Fibroblast of lung (primary cell): ENCODE measurements at places on chromosomes 3 and 15. TPM values are rescaled to one million over a fixed set of nuclear protein-coding genes. Genes with fewer than 3 reads are reported as not detected.

The REC114 gene
- not detected in 2 replicates for total RNA-seq

The POLQ gene
- 3.3 and 4.1 TPM in 2 replicates for total RNA-seq

The HEXA gene
- 80.3 and 98.1 TPM in 2 replicates for total RNA-seq

GRCh38 chr3:129461461-129462146, 21.6 kb downstream of the IFT122 start:
- no peak overlapping the region for H3K27ac ChIP-seq
- peak; percentile 34 for DNase-seq
- no peaks in the 10 kb centered on the region for H3K27me3 ChIP-seq
- peaks cover 1% of the 10 kb centered on the region for H3K36me3 ChIP-seq

DNA sequence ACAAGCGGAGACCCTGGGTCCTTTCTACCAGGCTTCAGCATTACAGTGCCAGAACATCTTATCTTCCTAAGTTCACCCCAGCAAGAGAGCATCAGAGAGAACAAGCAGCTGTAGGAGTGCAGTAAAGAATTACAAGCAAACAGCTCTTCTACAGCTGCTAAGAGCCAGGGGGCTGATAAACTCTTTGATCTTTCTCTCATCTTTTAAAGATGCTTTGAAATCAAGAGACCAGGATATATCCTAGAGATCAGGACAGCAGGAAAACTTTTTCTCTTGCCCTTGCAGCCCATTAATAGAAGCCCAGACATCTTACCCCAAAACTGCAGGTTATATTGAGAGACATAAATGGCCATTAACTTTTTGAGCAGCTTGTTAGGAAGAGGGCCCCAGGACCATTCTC, 198.1 kb downstream of the RSL24D1 start:
- no peaks in the 10 kb centered on the region for H3K36me3 ChIP-seq
- no peak overlapping the region for H3K4me3 ChIP-seq
- H3K4me1 ChIP-seq: no peaks in the 10 kb centered on the region
- H3K27ac ChIP-seq: no peak overlapping the region
- H3K27me3 ChIP-seq: no peaks in the 10 kb centered on the region

DNA sequence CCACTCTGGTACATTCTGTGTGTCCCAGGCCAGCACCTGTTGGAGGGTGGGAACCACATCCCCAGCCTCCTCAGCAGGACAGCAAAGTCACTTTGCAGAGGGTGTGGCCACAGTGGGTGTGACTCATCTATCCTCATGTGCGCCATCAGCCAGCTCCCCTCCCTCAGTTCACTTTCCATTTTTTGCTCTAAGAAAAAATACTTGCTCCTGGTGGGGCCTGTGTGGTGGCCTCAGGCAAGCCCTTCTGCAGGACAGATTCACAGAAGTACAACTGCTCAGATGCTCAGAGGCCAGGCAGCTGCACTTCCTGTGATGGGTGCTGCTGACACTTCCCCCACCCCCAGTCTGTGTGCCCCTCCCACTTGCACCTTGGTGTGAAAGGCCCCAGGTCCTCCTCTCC, 78.3 kb upstream of the ALDH1L1 start:
- no peaks in the 10 kb centered on the region for H3K36me3 ChIP-seq
- no peaks in the 10 kb centered on the region for H3K27me3 ChIP-seq
- no peaks in the 10 kb centered on the region for H3K4me1 ChIP-seq
- H3K27ac ChIP-seq: no peak overlapping the region

DNA sequence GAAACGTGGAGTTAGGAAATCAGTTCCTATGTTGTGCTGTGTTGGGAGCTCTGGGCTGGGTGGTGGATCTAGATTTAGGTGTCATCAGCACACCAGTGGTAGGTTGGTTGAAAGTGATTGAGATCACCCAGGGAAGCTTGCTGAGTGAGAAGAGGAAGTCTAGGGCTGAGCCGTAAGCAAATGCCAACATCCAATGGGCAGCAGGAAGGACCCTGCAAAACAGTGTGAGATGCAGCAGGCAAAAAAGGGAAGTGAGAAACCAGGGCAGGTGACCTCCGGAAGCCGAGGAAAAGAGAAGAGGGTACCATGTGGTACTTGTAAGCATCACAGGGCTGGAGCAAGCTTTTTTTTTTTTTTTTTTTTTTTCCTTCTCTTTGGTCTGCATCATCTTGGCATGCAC, 15.9 kb upstream of the COPG1 start:
- peaks cover 8% of the 10 kb centered on the region for H3K4me1 ChIP-seq
- no peak for DNase-seq
- H3K36me3 ChIP-seq: no peaks in the 10 kb centered on the region
- H3K27ac ChIP-seq: no peak overlapping the region
- no peak overlapping the region for H3K4me3 ChIP-seq

- no peak overlapping the region for H3K4me3 ChIP-seq
- no peak for DNase-seq
- no peak overlapping the region for H3K27ac ChIP-seq
Observed at GRCh38 chr3:9047452-9048346, 84.4 kb upstream of the RAD18 start.

DNA sequence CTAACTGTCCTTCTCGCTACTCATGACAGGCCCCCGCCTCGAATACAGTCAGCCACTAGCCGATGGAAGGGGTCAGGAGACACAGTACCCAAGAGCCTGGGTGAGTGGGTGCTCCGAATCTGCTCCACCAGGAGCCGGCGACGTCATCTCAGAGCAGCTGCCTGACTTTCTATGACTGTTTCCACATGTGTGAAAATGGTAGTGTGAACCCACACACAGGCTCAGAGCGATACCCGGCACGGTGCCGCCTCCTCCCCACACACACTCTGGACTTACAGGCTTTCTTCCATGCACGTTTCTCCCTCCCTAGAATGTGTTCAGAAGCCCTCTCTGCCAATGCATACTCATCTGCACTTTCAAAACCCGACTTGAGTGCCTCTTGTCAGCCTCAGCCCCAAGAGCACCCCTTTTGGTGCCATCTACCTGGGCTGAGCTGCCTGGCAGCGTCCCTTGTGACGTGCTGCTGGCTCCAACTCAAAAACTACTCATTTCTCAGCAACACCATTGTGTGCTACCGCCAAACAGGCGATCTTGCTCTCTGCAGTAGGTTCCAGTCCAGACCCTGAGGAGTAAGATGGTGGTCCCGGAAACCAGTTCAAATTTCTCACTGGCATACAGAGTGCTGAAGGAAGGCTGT, 29.7 kb downstream of the VGLL4 start:
- H3K27me3 ChIP-seq: no peaks in the 10 kb centered on the region
- peaks cover 5% of the 10 kb centered on the region for H3K4me1 ChIP-seq
- no peaks in the 10 kb centered on the region for H3K36me3 ChIP-seq
- no peak for DNase-seq
- no peak overlapping the region for H3K4me3 ChIP-seq
- no peak overlapping the region for H3K27ac ChIP-seq

DNA sequence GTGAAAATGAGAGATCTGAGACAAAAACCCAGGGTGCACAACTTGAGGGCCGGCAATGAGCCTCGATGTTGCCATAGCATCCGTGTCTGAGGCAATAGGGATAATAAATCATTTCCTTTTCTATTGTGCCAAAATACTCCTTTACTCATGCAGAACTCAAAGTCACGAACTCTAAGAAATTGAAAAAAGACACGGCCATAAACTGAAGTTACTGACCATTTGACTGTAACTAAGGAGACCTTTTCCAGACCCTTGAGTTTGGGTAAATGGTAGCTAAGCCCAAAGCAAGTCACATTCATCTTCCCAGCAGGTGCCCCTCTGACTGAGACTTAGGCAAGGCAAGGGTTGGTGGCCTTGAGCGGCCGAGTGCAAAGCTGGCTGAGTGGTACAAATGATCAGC, 141.2 kb upstream of the SLCO3A1 start:
- H3K4me3 ChIP-seq: no peak overlapping the region
- no peaks in the 10 kb centered on the region for H3K36me3 ChIP-seq
- no peak for DNase-seq
- H3K27ac ChIP-seq: no peak overlapping the region

GRCh38 chr3:130514681-130515080, 2.3 kb upstream of the COL6A6 start:
- no peaks in the 10 kb centered on the region for H3K4me1 ChIP-seq
- H3K27ac ChIP-seq: no peak overlapping the region
- no peak overlapping the region for H3K4me3 ChIP-seq
- no peak for DNase-seq
- H3K36me3 ChIP-seq: no peaks in the 10 kb centered on the region

GRCh38 chr3:38608086-38608775, 41.3 kb downstream of the SCN5A start:
- no peaks in the 10 kb centered on the region for H3K27me3 ChIP-seq
- no peak overlapping the region for H3K4me3 ChIP-seq
- H3K27ac ChIP-seq: no peak overlapping the region
- no peak for DNase-seq
- H3K36me3 ChIP-seq: no peaks in the 10 kb centered on the region
- no peaks in the 10 kb centered on the region for H3K4me1 ChIP-seq

GRCh38 chr3:137180220-137180619, 222.4 kb downstream of the IL20RB start:
- no peak for DNase-seq
- H3K27me3 ChIP-seq: no peaks in the 10 kb centered on the region
- H3K27ac ChIP-seq: no peak overlapping the region
- no peaks in the 10 kb centered on the region for H3K4me1 ChIP-seq
- no peaks in the 10 kb centered on the region for H3K36me3 ChIP-seq

DNA sequence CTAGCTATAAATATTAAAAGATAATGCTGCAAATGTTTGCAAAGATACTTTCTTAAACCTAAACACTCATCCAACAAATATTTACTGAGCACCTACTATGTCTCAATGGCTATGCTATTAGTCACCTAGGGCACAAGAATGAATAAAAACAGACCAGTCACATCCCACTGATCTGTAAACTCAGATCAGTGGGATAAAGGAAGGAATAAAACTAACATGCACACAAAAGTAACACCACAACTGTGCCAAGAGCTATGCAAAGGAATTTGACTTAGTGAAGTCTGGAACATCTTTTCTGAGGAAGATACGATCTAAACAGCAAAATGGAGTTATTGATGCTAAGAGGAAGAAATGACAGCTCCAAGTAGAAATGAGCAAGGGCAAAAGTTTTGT, 56.6 kb downstream of the CBLB start:
- no peaks in the 10 kb centered on the region for H3K27me3 ChIP-seq
- no peaks in the 10 kb centered on the region for H3K36me3 ChIP-seq
- H3K4me1 ChIP-seq: no peaks in the 10 kb centered on the region
- H3K4me3 ChIP-seq: no peak overlapping the region
- peak; percentile 77 for DNase-seq
